ENCODE measurements at places on chromosomes 2 and 18.
A peak's percentile ranks its signal among the peaks of the same experiment; 100 is the strongest.

DNA sequence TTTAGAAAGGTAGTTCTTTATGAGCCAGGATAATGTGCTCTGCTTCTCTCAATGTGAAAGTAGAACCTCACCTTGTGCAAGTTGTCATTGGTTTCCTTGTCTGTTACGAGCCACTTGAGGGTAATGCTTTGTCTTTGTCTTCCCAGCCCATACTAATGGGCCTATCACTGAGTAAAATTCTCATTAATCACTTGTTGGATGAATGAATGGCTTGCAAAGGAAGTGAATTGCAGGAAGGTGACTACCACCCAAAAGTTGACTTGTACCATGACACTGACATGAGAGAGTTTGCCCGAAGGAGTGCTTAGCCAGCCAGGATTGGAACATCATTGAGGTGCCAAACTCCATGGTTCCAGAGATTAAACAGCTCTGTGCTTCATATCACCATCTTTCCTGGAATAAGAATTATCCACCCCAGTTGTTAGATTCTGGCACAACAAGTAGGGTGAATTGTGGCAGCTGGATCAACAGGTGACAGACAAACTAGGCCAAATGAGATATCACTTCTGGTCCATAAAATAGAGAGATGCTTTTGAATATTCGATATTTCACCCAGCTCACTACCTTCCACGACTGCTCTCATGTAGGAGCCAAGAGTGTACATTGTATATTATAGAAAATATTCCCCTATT lies 20.5 kb upstream of the CD28 start:
- no peak for DNase-seq

DNA sequence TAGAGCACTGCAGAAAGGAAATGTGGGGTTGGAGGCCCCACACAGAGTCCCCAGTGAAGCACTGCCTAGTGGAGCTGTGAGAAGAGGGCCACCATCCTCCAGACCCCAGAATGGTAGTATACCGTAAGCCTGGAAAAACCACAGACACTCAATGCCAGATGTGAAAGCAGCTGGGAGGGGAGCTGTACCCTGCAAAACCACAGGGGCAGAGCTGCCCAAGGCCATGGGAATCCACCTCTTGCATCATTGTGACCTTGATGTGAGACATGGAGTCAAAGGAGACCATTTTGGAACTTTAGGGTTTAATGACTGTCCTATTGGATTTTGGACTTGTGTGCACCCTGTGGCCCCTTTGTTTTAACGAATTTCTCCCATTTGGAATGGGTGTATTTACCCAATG lies 75.3 kb upstream of the SERPINE2 start:
- DNase-seq = no peak

GRCh38 chr2:135637456-135638087 lies 104.1 kb upstream of the UBXN4 start:
- DNase-seq = no peak

DNA sequence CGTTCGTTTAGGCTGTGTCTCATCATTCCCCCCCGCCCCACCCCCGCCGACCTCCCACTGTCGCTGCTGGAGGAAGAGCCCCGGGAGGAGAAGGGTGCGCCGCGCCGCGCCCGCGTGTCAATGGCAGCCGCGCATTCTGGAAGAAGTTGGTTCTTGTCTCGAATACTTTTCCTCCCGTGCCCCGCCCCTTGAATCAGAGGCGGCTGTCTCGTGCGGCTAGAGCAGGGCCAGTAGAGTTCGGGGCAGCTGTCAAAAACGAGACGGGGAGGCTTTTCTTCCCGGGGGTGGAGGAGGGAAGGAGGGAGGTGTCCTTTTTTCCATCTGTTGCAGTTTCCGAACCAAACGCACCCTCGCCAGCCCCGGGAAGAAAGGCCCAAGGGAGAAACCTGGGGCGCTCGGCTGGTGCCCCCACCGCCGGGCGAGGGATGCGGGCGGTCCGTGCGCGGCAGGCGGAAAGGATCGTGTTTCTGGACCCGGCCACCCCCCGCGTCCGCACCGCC lies 410 bp upstream of the TGIF1 start:
- no peak for DNase-seq

DNA sequence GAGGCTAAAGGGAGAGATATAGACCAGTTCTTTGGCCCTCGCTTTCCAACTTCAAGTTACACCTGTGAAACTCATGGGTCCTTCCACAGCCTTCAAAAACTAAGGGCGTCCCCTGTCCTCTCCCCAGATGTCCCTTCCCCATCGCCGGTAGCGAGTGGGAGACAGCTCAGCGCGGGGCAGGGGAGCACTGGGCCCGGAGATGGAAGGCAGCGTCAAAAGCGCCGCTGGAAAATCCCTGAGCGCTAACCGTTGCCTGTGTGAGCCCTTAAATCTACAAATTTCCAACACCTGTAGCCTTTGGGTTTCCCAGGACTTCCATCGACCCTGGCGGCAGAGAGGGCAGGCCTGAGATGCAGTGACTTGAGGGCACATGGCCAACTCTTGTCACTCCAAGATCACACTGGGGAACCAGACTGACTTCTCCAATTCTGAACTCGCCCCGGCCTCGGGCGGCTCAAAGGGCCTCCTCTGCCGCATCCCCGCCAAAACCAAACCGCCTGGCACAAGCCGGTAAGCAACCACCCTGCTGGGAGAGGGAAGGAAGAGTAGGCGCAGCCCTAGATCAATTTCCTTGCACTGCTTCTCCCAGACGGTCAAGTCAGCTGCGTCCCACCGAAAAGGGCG lies 879 bp upstream of the EPAS1 start:
- DNase-seq = peak; percentile 48

DNA sequence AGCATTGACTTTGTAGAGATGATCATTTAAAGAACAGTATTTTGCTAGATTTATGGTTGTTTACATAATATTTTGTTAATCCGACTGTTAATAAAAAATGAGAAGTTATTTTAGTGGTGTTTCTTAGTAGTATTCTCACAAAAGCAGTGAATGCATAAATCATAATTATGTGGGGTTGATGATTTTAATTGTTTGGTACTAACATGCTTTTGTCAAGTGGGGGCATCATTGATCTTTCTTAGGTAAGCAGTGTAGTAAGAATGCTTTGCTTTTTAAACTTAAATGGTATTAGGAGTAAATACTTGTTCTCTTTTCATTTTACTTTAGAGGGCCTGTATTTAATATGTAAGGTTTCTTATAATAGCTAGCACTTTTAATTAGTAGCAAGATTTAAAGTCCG lies 109.2 kb upstream of the OTX1 start:
- no peak for DNase-seq

DNA sequence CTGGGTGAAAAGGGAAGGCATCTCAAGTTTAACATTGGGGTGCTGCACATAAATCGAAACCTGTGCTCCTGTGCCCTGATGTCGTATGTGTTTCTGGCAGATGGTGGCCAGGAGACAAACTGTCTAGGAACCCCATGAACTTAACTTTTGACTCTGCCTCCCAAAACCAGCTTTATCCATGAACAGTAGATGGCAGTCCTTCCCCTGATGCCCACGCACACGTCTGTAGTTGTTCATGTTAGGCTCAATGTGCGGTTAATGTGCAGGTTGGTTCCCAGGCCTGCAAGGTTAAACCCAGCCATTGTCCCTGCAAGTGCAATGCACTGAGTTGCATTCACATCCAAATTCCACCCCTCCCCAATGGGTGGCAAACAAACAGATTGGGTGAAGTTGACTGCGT lies 44.1 kb upstream of the SIX3 start:
- DNase-seq = no peak

DNA sequence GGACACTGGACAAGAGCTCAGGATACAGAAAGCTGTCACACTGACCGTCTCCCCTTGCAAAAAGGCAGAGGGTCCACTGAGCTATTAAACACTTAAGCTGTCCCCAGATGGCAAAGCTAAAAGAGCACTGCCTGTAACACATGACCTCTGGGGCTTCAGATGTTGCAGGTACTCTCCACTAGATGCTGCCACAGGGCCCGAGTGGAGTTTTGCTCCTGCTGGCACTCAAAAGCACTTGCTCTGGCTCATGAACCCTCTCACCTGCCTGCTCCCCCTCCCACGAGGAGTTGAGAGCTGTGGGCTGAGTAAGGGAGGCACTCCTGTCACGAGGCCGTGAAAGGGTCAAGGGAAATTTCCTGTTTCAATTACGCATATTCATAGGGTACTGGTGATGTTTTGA lies 227.9 kb downstream of the PRKCE start:
- DNase-seq = no peak

DNA sequence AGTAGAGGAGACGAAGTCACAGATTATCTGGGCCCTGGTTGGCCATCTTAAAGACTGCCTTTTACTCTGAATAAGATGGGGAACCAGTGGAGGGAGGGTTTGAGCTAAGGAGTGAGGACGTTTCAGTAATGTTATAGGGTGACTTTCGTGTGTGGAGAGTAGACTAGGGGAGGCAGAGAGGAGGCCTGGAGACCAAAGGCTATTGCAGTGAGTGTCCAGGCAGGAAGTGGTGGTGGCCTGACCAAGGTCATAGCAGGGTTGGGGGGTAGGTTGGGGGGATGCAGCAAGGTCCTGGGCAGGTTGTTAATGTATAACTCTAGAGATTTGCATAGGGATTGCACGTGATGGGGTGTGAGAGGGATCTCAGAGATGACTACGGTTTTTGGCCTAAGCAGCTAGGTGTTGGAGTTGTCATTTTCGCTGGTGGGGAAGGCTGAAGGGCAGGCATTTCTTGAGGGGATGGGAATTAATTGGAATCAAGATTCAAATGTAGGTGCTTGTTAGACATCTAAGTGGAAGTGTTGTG lies 4.9 kb downstream of the CEP192 start:
- DNase-seq = no peak

DNA sequence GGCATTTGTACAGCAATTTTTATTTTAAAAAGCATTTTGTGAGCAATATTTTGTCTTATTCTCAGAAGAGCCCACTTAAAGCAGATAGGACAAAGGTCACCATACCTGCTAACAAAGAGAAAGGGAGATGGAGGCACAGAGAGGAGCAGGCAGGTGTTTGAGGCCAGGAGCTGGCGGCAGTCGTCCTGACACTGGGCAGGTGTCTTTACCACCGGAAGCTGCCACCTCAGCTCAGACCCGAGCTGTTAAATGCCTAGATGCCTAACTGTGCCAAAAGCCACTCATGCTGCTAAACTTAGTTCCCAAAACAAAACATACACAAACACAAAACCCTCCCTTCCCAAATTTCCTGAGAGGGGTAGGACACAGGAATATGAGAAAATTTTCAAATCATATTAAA lies 120.9 kb downstream of the CNTNAP5 start:
- no peak for DNase-seq

- no peak for DNase-seq
Measured at GRCh38 chr2:112256654-112257053, 1.8 kb upstream of the ZC3H8 start.

GRCh38 chr18:23867006-23867405 lies 147.5 kb upstream of the TTC39C start:
- no peak for DNase-seq

GRCh38 chr2:203586696-203587095 lies 51.6 kb upstream of the RAPH1 start:
- no peak for DNase-seq

- no peak for DNase-seq
Measured at GRCh38 chr18:32049393-32050171, 31.0 kb downstream of the RNF125 start.

GRCh38 chr2:146457221-146457620 lies 1387.6 kb upstream of the ACVR2A start:
- DNase-seq = no peak

GRCh38 chr2:176851889-176852483 lies 360.6 kb upstream of the HNRNPA3 start:
- DNase-seq = no peak

GRCh38 chr2:71772510-71773172 lies 319.3 kb downstream of the DYSF start:
- DNase-seq = no peak

DNA sequence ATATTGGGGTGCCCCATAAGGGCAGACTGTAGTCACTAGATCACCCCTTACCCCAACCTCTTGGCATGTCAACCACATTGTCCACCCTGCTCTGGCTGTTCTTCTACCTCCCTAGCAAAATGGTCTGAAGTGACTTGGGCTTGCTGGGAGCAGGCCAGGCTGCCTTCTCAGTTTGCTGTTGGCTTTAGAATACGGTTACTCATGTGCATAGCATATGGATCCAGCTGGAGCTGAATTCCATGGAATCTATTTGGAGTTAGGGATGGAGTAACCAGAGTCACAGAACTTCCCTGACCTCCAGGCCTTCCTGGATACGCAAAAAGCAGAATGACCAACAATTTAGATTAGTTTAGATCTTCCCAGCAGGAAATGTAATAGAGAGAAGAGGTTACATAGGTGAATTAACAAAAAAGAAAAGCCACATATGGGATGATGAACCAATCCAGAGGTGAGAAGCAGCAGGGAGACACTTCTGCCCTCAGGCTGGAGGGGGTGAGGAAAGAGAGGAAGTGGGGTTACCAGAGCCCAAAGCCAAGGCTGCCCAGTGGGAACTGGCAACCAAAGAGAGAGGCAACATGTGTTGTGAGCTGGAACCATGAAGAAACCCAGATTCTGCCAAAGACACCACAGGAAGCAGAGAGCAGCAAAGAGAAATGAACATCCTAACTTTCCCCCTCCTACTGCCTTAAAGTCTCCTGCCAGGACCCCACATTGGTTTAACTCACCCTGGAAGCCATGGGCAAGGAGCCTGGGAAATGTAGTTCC lies 26.1 kb downstream of the PKDCC start:
- no peak for DNase-seq

DNA sequence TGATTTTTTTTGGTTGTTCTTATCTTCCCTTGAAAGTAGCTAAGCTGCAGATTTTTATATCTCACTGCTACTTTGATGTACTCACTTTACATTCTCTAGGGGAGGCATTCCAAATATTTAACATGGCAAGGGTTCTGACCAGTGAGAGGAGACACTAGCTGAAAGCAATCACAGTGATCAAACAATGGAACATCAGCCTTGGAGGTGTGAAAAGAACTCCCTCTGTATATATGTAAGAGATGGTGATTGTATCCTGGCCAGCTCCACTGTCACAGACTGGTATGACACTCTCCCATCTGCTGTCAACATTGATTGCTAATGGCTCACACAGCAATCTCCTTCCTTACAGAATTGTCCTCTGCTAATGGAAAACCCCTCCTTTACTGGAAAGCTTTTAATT lies 291.7 kb upstream of the CDH19 start:
- no peak for DNase-seq

- no peak for DNase-seq
Measured at GRCh38 chr2:53505826-53506225, 261.8 kb upstream of the CHAC2 start.

DNA sequence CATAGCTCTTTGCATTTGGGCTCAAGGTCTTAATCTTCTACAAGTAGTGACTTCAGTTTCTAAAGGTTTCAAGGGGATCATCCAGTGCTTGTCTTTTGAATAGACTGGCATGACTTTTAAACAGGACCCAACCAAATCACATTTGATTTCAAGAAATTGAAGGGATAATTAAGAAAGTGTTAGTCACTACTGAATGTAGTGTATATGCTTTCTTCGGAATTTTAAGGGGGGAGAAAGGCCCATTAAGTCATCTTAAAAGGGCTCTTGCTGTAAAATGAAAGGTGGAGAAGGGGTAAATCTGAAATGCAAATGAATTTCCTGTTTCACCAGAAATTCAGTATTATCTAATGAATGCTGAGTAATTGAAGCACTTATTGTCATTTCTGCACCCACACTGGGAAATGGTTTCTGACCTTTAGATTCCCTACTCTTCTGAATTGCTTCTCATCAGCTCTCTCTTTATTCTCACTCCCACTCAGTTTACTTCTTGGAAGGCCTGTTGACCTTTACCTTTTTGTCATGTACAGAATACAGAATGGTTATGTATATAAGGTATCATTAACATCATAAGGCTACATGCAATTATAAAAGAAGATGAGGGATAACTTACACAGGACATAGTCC lies 241.4 kb downstream of the SLC8A1 start:
- DNase-seq = no peak

Measured in breast epithelium (tissue), 4 donors.